Anterior cingulate cortex (tissue), 58 donors: ENCODE measurements at places on chromosomes 5 and 9.
A peak's percentile ranks its signal among the peaks of the same experiment; 100 is the strongest.

- no peak for DNase-seq
These were observed 199.7 kb downstream of the ROR2 start for GRCh38 chr9:91750343-91750742.

DNA sequence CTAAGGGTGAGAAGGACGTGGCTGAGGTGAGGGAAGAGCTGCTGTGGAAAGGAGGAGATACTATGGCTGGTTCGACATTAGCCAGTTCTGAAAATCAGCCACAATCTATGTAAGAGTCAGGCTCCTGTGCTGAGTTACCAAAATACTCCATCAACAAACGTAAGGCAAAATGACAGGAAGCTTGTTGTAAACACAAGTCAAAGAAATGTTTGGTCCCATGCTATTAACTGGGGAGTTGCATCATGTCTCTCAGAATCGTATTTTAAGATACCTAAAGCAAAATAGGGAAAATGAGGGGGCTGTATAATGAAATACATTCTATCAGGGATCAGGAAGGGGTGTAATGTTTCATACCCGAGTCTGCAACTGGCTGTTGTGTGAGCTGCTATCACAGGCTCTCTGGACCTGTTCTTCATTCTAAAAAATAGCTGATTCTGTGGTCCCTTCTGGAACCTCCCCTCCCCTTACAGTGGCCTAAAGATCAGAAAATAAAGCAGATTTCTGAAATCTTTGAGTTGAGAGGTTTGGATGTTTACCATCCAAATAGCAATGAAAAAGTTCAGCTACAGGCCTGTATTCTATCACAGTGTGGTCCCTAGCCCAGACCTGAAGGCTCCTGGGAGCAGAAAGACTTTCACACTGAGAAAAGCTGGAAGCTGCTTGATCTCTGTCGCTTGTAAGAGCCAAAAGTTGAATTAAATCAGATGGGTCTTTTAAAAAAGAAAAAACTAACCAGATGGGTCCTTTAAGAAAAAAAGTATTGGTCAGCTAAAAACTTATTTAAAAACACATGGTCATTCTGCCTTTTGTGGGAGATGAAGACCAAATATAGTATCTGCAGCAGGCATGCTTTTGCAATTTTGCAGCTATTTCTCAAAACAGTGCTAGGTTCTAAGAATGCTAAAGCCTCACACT is 97.8 kb upstream of the SMC5 start:
- no peak for DNase-seq

DNA sequence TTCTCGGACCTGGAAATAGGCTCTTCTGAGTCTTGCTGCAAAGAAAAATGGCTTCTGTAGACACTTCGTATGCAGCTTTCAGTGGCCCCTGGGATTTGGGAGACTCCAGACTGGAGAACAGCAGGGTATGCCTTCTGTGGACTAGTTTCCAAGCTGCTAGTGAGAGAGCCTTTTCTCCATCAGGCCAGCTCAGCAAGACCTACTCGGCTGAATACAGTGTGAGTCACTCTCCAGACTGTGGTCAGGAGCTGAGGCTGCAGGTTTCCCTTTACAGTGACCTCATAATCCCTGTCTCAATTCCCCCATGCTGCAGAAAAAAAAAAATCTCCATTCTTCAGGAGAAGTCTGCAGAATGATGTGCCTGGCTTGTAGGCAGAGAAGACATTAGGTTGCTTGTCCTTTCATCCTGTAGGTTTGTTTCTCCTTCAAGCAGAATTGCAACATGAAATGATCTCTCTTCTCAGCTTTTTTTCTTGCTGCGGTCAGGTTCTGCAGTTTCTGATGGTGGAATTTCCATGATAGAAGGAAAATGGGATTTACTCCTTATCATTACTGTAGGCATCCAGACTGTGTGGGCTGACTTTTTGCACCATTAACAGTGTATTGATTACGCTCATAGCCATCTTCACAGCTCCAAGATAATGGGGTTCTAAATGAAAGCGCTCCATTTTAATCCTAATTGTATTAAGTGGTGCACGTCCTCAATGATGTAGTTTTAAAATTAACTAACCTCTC is 78.3 kb upstream of the TNFSF8 start:
- DNase-seq: no peak

DNA sequence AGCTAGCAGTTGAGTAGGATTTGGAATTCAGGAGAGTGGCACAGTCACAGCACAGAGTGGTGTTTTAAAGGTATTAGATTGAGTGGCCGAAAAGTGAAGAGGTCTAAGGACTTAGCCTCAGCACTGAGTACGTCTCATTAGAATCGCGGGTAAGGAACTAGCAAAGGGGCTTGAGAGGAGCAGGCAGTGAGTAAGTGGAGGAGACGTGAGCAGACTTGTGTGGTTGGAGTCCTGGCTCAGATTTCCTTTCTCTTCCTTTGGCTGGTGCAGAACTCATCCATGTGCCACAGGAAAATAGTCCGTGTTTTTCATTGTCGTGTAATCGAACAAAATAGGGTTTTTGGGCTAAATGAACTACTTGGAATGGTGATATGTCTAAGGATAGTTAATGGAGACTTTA is 3.4 kb downstream of the EXOSC2 start:
- no peak for DNase-seq

GRCh38 chr9:93376411-93376810 is 75.1 kb upstream of the FAM120A start:
- DNase-seq: no peak

DNA sequence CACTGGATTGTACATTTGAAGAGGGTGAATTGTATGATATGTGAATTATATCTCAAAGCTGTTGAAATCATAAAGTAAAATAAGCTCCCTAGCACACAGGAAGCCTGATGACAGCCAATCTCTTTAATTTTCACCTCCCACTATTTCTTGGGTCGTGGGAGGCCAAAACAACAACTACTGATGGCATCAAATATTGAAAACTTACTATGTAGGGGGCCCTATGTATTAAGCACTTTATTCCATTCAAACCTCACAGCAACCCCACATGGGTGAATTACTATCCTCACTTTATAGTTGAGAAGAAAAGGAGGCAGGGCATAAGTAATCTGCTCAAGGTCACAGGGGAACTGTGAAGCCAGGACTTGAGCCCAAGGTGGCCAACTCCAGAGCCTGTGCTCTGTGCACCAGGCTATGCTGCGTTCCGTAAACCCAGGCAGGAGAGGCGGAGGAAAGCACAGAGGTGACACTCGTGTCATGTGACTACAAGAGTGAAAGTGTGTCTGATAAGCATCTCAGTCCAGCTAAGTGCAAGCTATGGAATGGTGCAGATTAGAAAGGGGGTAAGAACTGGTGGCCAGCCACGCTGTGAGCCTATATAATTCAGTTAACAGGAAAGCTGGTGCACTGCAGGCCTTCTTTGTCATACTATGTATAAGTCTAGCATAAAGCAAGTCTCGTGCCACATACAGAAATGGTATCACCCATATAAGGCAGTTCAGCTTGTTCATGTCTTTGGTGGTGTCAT is 221.0 kb downstream of the DCP2 start:
- DNase-seq: no peak

DNA sequence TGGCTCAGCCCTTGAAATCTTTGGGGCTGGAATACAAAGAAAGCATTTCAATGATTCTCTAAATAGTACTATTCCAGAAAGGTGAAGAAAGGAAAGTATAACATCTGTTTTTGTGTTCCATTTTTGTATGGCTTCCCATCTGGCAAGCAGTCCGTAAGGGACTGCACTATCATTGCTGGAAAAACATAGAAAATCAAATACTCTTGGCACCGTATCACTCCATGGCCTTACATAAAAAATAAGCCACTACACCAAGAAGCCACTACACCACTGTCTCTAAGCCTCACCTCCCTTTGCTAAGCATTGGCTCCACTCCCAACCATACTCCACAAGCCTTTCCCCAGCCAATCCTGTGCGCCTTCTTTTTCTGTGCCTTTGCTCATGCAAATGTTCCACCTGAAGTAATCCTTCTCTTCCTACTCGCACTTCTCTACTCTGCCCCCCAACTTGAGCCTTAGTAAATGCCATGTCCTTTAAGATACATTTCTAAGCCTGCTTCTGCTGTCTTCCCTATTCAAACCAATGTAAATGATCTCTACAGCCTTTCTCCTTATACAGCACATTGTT is 454.6 kb upstream of the TUSC1 start:
- DNase-seq: no peak

DNA sequence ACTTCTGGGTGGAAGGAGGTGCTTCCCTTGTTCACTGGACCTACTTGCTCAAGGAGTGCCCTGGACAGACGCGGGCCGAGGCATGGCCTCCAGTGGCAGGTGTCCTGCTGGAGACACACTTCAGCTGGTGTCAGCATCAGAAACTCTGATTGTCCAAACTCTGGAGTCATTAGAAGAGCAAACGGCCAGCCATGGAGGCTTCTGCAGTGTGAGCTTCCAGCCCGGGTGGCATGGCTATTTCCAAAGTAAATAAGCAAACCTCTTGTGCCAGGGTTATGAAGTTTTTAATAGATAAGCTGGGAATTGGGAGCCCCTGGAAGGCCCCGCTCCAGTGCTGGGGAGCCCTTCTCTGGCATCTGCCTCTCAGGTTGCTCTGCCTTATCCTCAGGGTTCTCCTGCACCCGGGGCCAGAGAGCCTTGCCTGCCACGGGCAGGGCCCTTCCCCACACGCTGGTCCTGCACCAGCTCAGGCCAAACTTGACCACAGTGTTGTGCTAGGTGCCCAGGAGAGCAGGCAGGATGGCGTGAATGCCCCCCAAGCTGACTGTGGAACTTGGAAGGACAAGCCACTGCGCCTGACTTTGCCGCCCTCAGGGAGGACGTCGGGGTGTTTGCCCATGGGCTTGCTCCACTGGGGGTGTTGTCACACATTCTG is 285.6 kb downstream of the GADD45G start:
- DNase-seq: no peak

- no peak for DNase-seq
These were observed 170.9 kb downstream of the DCP2 start for GRCh38 chr5:113147537-113147936.

GRCh38 chr5:55421074-55421529 is 113.3 kb downstream of the MTREX start:
- no peak for DNase-seq

GRCh38 chr5:142053426-142054151 is 40.8 kb upstream of the GNPDA1 start:
- DNase-seq: peak; percentile 42

- no peak for DNase-seq
These were observed 12.9 kb upstream of the AOPEP start for GRCh38 chr9:94713436-94714215.

- DNase-seq: no peak
These were observed 7.3 kb downstream of the CORO2A start for GRCh38 chr9:98185021-98185567.

DNA sequence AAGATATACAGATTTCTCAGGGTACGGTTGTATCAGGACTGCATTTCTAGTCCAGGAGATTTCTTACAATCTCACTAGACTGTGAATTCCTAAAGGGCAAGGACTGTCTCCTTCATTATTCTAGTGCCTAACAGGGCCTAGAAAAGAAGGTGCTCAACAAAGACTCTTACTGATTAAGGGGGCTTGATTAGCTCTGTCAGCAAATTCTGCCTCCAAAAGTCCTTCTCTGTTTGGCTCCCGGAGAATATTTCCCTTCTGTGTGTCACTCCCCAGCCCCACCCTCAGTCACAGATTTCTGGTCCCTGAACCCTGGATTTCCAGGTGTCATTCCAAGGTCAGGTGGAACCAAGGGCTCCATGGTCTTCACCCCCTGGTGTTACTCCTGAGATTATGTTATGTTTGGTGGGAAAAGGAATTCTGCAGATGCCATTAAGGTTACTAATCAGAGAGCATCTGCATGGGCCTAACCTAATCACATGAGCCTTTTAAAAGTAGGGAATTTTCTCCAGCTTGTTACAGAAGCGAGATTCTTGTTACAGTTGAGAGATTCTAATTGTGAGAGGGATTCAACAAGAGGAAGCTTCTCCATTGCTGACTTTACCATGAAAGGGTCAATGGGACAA is 167.7 kb upstream of the LHFPL2 start:
- no peak for DNase-seq

- no peak for DNase-seq
These were observed 115.6 kb downstream of the TRPM6 start for GRCh38 chr9:74772121-74772520.

DNA sequence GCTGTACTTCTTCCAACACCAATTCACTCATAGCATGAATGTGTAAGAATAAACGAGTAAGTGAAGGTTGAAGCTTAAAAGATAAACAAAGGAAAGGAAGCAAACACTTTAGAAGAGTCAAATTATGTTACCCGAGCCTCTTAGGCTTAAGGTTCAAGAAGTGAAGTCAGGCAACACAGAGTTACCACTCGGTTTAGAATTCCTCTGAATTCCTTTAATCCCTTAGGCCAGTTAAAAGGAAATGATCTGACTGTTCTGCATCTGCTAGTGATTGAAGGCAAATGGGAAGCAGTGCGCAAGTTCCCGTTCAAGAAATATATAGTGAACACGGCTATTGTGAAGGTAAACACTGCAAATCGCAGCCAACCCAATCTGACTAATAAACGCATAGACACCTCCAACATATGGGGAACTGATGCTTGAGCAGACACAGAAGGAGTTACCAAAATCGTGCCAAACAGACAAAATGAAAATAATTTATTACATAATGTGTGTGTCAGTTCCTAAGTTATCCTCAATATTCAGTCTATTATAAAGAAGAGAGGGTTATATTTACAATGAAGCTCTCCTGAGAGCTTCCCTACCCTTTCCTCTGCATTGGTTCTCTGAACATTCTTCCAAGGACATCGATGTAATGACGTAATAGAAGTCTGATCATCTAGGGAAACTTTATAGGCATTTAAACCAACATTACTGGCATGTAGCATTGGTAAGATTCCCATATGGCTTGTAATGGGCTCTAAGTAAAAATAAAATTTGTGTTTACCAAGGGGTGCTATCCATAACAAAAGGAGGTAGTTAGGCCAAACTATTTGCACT is 837.1 kb upstream of the ZNF608 start:
- no peak for DNase-seq

GRCh38 chr5:56317923-56318561 is 84.9 kb upstream of the ANKRD55 start:
- DNase-seq: no peak

- DNase-seq: no peak
These were observed 15.2 kb downstream of the HCN1 start for GRCh38 chr5:45680950-45681349.

- DNase-seq: no peak
These were observed 57.9 kb downstream of the MEF2C start for GRCh38 chr5:88824892-88825583.

DNA sequence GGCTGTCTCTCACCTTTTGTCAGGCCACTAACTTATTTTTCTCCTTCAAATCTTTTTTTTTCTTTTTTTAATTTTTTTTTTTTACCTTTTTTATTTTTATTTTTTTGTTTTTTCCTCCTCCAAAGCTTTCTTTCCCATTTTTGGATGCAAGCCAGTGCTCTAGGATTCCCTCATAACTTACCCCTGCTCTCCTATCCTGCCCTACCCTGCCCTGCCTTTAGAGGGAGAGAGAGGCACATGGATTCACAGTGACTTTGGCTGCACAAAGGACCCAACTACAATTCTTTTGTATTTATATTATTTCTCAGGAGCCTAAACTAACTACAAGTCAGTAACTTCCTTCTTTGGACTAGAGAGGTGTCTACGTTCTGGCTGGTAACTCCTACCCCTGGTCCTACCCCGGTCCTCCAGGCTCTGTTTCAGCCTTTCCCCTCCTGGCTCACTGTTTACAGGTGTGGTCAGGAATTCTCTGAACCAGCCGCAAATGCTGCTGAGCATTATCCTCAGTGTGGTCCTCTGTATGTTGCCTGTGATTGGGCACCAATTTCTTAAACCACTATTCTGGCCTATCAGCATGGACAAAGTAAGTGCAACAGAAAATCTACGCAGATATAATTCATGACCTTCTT is 8.4 kb upstream of the RUSC2 start:
- no peak for DNase-seq
